ENCODE measurements at places on chromosomes 13 and 19.

GRCh38 chr19:16773259-16773658 lies 53.6 kb downstream of the NWD1 start:
- DNase-seq, result no peak

DNA sequence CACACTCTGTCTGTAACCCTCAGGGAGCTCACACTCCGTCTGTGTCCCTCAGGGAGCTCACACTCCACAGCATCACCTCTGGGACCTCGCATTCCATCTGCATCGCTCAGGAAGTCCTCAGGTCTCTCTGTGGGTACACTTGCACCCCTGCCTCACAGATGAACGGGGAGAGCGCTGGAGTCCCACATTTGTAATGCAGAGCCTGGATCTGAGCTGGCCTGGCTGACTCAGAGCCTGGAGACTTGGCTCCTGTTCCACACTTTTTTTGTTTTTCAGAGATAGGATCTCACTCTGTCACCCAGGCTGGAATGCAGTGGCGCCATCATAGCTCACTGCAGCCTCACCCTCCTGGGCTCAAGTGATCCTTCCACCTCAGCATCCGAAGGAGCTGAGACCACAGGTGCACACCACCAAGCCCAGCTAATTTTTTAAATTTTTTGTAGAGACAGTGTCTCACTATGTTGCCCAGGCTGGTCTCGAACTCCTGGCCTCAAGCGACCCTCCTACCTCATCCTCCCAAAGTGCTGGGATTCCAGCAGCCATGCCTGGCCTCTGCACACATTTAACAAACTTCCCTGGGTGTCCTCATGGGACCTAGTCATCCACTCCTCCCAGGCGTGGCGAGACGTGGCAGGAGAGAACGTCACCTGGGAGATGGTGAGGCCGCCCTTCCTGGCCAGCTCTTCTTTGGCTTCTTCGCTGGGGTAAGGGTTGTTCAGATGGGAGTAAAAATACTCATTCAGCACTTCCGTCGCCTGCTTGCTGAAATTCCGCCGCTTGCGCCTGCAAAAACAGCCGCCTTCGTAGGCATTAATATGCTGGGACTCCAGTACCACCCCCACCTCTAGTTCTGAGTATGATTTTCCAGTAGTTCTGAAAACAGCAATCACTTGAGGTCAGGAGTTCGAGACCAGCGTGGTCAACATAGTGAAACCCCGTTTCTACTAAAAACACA lies 31.0 kb downstream of the CILP2 start:
- no peak for DNase-seq

GRCh38 chr13:112592647-112593046 lies 4.7 kb upstream of the TUBGCP3 start:
- DNase-seq, result no peak

- DNase-seq, result no peak
Measured at GRCh38 chr13:110221406-110222117, 85.4 kb downstream of the COL4A1 start.

GRCh38 chr13:25171170-25171516 lies 945 bp downstream of the AMER2 start:
- no peak for DNase-seq

- no peak for DNase-seq
Measured at GRCh38 chr19:46610851-46611770, 10.0 kb downstream of the CALM3 start.

- no peak for DNase-seq
Measured at GRCh38 chr19:48967346-48968178, 2.5 kb downstream of the FTL start.

DNA sequence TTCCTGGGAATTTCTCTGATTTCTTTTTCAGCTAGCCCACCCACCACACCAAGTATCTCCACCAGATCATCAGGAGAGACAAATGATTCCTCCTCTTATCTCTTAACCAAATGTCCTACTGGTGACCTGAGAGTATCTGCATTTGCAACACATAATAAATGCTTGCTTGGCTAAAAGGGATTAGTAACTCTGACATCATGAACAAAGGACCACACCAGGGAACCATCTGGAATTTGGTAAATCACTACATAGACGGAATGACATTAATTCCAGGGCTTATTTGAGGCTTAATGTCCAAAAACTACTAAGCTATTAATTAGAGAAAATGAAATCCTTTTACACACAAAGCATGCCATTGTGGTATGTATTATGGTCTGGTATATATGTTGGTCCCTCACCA lies 139.0 kb downstream of the RAP2A start:
- DNase-seq, result peak; percentile 9

- no peak for DNase-seq
Measured at GRCh38 chr13:94181461-94182107, 297.9 kb downstream of the DCT start.
